ENCODE measurements at places on chromosomes 2 and 18.

- no peak for DNase-seq
Observed at GRCh38 chr2:101710471-101711318, 13.2 kb downstream of the MAP4K4 start.

DNA sequence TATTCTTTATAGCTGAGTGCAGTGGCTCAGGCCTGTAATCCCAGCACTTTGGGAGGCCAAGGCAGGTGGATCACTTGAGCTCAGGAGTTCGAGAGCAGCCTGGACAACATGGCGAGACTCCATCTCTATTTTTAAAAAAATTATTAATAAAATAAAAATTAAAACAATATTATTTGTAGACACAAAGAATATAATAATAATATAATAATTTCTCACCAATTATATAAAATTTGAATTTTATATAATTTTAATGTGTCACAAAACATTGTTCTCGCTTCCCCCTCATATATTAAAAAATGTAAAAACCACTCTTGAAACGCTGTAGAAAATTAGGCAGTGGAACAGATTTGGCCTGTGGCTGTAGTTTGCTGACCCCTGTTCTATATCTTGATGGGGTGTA is 5.6 kb upstream of the KDM3A start:
- DNase-seq = no peak

DNA sequence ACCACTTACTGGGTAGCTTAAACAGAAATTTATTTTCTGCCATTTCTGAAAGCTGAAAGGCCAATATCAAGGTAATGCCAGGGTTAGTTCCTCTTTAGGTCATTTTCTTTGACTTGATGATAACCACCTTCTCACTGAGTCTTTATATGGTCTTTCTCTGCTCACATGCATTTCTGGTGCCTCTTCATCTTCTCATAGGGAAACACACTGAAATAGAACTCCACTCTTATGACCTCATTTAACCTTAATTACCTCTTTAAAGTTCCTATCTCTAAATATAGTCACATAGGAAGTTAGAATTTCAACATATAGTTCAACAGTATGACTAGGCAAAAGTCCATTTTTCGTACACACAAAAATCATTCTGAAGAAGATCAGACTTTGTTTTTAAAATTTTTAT is 616.8 kb upstream of the VRK2 start:
- DNase-seq = peak; percentile 80

DNA sequence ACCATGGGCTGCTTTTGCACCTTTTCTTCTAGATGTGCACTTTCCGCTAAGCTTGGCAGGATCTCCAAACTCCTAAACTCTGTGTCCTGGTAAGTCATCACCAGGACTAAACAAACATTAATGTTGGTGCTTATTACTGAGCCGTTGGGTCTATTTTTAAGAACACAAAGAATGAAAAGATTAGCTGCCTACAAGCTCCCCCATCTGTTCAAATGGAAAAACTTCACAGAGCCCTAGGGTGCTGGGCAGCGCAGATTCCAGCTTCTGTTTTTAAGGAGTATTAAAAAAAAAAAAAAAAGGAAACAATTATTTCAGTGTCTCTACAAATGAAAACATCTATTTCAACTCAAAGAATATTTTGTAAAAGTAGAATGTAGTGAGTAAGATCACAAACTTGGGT is 97.8 kb upstream of the AQP4 start:
- DNase-seq = no peak

DNA sequence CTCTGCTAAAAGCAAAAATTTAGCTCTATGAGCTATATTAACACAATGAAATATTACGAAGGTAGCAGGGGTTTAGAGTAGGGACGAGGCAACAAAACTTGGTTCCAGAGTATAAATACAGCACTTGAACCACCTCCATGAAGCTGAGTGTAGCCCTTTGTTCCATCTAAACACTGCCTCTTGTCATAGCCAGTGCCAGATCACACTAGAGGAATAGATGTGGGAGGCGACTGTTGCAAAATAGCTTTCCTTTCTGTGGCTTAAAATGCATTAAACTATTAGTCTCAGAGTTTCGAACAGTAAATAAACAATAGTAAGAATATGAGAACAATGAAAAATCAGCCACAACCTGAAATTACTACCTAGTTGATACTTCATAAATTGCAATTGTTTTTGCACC is 29.8 kb downstream of the PIEZO2 start:
- no peak for DNase-seq

GRCh38 chr2:97745474-97746174 is 32.2 kb downstream of the ZAP70 start:
- no peak for DNase-seq

- no peak for DNase-seq
Observed at GRCh38 chr18:72833471-72833870, 34.3 kb downstream of the NETO1 start.

DNA sequence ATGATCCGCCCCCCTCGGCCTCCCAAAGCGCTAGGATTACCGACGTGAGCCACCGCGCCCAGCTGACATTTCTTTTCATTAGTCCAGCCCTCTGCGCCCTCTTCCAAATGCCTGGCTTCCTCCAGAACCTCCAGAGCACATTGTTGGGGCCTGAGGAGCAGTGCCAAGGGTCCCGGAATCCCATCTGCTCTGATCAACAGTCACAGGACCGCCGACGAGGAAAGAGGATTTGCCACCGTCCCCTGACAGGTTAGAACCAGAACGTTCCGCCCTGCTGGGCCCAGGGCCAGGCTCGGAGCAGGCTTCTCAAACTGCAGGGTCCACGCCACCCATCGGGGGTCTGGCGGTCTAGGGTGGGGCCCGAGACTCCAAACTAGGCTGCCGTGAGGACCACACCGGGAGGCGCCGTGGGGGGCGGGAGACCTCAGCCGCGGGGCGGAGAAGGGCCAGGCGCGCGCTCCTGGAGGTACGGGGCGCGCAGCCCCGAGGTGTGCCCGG is 36.9 kb upstream of the ITM2C start:
- DNase-seq = no peak

GRCh38 chr2:52340171-52340570 is 1308.2 kb upstream of the NRXN1 start:
- no peak for DNase-seq

DNA sequence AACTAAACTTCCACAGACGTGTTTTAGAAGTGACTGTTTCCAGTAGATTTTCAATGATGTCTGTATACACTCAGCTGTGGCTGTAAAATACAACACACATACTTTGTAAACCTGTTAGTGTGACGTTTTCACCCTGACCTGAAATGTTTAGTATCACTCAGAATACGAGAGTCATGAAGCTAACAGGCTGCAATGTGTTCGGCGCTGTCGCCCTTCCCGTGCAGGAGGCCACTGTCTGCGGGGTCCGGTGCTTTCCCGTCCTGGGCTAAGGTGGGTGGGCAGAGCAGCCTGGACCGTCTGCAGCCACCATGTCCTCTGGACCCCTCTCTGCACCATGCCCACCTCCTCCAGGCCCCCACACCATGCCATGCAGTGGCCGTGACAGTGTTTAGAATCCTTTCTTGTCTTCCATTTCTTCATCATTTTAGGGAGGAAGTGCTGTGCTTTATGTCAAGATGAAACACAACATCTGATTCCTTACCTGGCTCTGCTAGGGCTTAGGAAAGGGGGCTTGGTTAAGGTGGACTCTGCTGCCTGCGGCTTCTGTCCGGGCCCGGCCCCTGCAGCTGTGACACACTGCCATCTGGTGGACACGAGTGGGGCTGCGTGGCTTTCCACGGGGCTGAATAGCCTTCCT is 53.8 kb upstream of the RBM44 start:
- peak; percentile 28 for DNase-seq

GRCh38 chr2:218979846-218980734 is 4.9 kb downstream of the FEV start:
- peak; percentile 71 for DNase-seq
